ENCODE measurements at places on chromosomes 4 and X.

GRCh38 chrX:16312761-16313623 lies 145.7 kb downstream of the MAGEB17 start:
- no peak for DNase-seq

- no peak for DNase-seq
Observed at GRCh38 chr4:78956975-78957374, 17.7 kb upstream of the PAQR3 start.

DNA sequence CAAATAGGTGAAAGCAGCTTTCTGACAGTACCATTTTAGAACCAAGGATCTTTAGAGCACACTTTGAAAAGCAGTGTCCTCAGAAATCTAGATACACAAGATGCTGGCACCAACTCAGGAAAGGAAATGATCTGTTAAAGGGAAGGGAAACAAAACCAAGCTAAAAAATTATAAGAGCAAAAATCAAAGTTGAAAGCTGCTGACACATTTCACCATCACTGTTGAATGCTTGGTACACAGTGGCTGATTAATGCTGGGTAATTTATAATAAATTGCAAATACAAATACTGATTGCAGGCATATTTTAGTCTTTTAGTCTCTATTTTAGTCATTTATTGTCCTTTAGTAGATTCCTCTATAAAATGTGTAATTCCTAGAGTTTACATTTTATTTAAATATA lies 1540.1 kb upstream of the PCDH10 start:
- no peak for DNase-seq

GRCh38 chr4:158995040-158995439 lies 107.8 kb upstream of the RAPGEF2 start:
- no peak for DNase-seq

GRCh38 chr4:28082686-28083390 lies 1222.2 kb downstream of the STIM2 start:
- no peak for DNase-seq

DNA sequence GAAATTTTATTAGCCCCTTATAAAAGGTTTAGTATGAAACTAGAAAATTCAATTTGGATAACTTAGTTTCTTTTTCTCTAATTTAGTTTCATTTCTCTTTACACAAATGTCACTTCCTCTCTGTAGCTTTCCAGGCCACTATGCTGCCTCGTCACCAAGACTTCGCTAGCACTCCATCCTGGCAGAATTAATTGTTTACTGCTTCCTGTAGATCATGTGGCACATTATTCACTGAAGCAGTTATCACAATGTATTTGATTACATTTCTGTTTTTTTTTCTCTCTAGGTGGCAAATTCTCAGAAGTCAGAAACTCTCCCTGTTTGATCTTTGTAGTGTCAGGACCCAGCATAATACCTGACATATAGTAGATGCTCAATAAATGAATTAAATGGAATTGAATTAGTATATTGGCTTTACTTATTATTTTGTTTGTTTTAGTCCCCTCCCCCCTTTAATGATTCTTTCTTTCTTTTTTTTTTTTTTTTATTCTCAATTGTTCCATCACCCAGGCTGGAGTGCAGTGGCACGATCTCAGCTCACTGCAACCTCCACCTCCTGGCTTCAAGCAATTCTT lies 9.3 kb upstream of the SAT1 start:
- DNase-seq, result no peak

DNA sequence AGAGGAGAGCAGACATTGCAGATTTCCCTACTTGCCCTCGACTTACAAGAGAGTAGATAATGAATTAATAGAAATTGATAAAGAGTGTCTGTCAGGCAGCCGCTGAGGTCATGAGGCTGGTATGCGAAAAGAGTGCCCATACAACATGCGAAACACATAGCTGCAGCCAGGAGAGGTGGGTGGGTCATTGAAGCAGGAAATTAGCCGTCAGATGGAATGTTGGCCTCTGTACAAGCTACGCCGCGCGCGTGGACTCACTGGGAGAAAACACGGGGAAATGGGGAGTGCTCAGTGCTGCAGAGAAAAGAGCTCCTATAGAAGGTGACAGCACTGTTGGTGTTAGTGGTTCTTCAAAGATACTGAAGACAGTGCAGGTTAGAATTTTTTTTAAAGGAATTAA lies 125.1 kb downstream of the RAPGEF2 start:
- DNase-seq, result peak; percentile 34

GRCh38 chrX:137067147-137067546 lies 33.4 kb upstream of the GPR101 start:
- no peak for DNase-seq

- DNase-seq, result no peak
Observed at GRCh38 chr4:82891707-82892466, 934 bp upstream of the SEC31A start.

- DNase-seq, result no peak
Observed at GRCh38 chrX:85223359-85223758, 20.2 kb downstream of the SATL1 start.

GRCh38 chr4:119646347-119647071 lies 17.9 kb upstream of the PDE5A start:
- DNase-seq, result no peak

DNA sequence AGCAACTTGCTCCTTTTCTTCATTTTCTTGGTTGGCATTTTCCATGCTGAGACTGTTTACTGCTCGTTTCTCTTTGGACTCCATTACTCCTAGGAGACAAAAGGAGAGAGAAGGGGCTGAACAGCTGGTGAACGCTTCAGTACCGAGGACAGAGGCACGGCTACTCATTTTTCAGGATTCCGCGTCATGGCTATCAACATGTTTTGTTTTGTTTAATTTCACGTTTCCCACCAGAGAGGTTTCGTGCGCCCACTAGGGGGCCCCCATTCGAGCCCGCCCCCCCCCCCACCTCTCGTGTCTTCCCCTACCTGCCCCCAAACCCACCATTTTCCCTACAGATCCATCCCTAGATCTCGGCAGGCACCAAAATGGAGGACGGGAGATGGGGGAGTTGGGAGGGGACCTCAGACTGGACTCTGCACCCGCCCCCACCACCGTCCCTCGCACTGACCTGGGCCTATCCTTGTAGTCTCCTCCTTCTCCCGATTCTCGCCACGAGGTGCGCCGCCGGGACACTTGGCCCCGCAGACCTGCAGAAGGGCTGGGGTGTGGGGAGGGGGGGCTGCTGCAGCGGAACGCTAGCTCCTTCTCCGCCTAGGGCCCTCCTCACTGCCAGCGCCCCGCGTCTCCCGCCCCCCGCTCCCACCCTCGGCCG lies 653 bp downstream of the BEX1 start:
- DNase-seq, result peak; percentile 71

- no peak for DNase-seq
Observed at GRCh38 chrX:129058405-129058804, 464.9 kb downstream of the SMARCA1 start.

GRCh38 chr4:176277162-176277904 lies 8.3 kb upstream of the ASB5 start:
- peak; percentile 51 for DNase-seq

DNA sequence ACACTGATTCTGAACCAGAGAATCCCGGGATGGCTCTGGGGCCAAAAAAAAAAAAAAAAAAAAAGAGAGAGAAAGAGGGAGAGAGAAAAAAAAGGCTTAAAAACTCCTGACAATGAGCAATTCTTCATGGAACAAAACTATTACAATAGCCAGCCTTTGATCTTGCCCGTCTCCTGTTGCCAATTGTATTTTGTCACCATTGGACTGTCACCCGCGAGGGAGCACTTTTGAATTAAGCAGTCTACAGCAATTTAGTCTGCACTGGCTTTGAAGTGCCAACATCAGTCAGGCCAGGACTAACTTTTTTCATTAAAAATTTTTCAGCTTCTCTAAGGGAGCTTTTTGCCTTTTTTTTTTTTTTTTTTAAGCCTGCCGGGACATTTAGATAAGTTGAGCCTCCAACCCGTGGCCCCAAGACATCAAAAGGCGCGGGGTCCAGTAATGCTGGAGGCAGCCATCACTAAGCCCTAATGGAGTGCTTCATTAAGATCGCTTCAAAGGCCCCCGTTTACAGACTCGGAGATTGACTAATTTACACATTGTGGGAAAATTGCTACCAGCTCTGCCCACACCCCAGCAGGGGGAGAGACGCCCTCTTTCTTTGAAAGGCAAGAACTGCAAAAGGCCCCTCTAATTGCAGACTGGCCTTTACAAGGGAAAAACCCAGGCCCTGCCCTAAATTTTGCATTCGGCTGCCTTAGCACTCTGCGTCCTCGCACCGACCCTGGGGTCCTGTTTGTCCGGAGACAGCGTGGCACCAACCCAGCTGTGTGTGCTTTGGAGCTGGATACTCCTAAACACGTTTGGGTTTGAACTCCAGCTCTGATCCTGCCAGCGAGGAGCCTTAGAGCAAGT lies 98.1 kb upstream of the MSX1 start:
- DNase-seq, result no peak

GRCh38 chrX:11196476-11196875 lies 85.3 kb downstream of the HCCS start:
- DNase-seq, result no peak

GRCh38 chr4:102196221-102196620 lies 149.1 kb downstream of the SLC39A8 start:
- no peak for DNase-seq

- no peak for DNase-seq
Observed at GRCh38 chrX:75273483-75273882, 402 bp upstream of the UPRT start.

DNA sequence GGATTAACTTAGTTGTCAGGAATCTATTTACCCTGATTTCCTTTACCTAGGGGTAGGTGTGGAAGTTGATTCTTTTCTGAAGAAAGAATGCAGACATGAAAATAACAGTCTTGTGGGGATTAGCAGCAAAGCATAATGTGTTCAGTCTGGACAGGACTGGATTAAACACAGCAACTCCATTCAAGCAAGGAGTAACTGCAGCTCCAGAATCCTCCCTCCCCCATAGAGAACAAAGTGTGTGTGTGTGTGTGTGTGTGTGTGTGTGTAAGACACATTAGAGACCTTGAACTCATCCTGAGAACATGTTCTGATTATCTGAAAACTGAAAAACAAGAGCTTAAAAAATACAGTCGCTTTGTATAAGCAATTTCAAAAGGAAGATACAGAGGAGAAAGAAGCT lies 9.3 kb downstream of the C4orf54 start:
- DNase-seq, result no peak

DNA sequence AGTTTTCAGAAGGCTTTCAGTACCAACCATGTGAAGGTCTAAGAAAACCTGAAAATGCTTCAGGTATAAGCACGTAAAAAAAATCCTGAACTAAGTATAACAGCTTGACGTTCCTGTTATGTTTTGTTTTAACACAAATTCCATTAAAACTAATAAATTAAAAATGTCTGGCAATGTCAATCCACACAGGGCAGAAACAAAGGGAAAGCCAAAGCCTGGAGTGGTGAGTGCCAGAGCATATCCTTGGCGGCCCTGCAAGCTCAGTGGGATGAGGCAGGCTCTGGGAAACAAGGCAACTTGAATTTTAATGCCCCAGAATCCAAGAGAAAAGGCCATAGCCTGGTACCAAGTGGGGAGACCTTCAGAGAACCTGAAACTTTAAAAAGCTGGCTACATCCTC lies 78.2 kb downstream of the EPHA5 start:
- peak; percentile 10 for DNase-seq

- no peak for DNase-seq
Observed at GRCh38 chr4:84366907-84367306, 132.2 kb downstream of the NKX6-1 start.

- DNase-seq, result no peak
Observed at GRCh38 chr4:41934514-41934900, 722 bp upstream of the TMEM33 start.

DNA sequence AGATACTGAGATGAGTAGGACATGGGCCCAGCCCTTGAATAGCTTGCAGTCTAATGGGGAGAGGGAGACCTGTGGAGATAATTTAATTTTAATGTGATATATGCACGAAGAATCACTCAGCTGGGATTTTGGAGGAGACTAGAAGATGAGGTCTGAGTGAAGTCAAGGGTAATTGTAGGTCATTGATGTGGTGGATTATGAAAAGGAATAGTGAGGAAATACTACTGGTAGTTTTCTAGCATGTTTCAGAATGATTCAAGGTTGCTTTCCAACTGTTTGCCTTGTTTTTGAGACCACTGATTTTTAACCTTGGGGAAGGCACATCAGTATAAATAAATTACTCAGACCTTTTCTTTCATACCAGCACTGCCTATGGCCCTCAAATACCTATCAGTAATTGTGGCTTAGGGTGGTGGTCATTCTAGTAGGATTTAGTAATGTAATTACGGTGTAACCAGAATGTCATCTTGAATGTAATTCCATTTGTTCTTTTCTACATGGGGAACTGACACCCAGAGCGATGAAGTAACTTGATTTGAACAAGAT lies 25.6 kb downstream of the PTTG2 start:
- DNase-seq, result no peak

GRCh38 chrX:132953354-132953753 lies 5.1 kb downstream of the HS6ST2 start:
- no peak for DNase-seq

DNA sequence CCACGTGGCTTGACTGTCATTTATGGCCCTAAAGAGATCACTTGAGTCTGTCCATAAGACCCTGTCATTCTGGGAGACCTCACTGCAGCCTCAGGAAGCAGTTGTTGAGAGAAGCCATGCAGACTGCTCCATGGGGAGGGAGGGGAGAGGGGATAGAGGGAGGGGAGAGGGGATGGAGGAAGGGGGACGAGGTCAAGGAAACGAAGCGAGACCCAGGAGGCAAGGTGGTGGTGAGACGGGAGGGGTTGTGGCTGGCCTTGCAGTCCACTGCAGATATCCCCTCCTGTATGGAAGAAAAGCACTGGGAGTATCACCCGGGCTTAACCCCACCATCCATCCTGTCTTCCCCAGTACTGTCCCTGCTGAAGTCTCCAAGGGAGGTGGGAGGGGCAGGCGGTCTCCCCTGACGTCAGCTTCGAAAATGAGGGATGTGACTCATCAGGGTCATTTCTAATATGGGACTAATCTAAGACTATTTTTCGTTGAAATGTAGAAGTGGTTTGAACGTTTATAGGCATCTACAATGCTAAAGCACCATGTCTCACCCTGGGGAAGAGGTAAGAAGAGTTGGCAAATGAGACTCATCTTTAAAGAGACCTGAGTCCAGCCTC lies 5.6 kb downstream of the TMEM255A start:
- peak; percentile 20 for DNase-seq

- no peak for DNase-seq
Observed at GRCh38 chrX:71198066-71198465, 25.0 kb upstream of the GJB1 start.

DNA sequence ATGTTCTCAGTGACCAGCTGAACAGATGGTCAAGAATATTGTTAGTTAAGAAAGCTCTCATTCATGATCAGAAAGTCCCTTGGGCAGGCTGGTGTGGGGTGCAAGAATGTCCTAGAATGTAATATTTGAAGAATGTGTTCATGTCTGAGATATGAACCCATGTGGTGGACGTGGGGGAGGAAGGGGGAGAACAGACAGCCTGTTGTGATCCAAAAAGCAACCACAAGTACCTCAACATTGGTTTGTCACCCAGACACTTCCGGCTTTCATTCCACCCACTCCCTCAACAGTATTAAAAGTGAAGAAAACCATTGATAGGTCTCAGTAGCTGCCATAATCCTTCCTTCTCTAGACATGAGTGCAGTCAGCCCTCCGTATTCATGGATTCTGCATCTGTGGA lies 82.2 kb downstream of the MAML3 start:
- no peak for DNase-seq

DNA sequence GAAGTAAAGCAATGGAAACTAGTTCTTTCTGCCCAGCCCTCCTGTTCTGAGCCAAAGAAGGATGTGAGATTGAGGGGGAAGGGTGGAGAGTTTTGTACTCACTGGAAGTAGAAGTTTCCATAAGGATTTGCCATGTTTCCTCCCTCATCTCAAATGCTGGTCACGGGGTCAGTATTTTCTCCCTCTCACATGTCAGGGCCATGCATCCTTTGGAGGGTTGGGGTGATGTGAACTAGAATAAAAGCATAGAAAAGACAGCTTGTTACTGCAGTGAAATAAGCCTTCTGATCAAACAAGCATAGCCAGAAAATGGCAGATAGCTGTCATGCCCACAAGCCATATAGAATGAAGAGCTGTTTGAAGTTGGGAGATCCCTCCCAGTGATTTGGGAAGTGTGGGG lies 79.7 kb downstream of the KIT start:
- no peak for DNase-seq

All from nephron progenitor cell (in vitro differentiated cells).